ENCODE measurements at places on chromosomes 13 and 19.

GRCh38 chr19:41939861-41940730 lies 11.8 kb upstream of the ERFL start:
- DNase-seq: no peak

- DNase-seq: no peak
These were observed 13.0 kb downstream of the PRKCSH start for GRCh38 chr19:11448410-11448809.

DNA sequence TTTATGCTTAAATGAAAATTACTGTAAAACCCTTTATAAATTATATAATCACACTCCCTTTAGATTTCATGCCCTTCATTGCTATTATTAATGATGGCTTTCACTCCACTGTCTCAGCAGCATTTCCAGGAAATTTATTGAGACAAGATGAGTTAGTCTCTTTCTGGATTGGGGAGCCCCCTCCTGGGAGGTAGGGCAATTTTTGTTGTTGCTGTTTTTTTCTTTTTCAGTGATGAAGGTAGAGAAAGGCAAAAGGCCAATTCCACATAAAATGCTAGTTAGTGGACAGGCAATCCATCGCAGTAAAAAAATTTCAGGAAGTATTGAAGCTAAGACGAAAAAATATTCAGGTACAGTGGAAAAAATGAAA lies 80.2 kb downstream of the TEX26 start:
- no peak for DNase-seq

DNA sequence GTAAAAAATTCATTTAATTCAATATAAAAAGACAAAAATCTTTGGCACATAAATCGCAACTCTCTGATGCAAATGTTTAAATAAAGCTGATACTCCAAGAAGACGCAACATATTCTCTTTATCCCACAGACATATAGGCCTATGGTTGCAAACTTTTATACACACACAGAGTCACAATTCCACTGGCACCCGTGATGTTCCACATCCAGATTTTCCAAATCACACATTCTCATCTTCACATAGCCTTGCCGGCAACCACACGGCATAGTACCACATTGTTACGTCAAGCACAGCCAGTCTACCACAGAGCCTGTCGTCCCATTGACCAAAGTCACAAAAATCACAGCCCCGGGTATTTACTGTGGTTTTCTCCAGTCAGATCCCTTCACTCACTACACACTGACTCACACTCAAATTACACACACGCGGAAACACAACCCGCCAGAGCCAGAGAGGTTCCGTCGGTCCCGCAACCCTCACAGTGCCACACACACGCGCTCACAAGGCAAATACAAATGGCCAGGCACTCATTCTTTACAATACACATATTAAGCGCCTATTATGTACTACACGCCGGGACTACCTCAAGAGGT lies 546 bp upstream of the ZNF546 start:
- DNase-seq: peak; percentile 2

DNA sequence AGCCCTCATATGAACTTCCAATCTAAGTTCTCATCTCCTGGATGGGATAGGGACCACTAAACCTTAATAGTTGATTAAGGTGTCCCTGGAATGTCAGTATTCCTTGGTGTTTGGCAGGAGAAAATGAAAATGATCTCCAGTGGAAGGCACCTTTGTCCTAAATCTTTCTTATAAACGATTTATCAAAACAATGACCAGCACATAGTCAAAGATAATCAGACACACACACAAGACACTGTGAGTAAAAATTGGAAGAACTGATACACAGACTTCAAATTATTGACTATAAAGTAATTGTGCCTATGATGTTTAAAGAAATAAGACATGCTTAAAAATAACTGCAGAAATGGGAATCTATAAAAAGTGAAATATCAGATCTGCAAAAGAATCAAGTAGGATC lies 13.7 kb downstream of the CEBPA start:
- no peak for DNase-seq

DNA sequence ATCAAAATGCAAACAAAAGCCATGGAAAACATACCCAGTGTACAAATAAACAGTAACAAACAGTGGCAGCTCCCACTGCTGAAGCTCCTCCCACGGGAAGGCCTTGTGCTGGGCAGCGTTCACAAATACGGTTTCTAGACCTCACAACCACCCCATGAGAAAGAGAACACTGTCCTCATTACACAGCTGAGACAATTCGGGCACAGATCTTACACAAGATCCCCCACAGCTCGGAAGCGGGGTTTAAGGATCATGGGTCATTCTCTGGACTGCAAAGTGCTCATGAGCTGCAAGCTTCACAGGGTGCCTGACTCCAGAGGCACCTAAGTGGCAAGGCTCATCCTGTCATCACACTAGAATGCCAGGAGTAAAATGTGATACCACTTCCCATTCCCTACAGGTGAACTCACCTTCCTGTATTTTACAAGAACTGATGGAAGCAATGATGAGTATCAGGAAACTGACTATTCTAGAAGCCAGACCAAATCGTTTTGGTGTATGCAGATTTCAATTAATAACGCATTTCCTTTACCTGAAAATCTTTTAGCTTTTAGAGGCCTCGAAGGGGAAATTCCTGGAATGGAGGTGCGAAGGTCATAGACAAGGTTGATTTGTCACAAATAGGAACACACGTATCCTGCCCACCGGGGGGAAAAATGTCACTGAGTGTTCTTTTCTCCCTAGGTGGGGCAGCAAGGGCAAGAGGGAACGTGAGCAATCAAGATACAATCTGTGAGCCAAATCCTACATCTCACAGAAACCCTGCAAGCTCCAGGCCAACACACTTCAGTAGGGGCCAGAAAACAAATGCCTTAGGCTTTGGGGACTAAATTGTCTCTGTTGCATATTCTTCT lies 41.2 kb downstream of the STK24 start:
- DNase-seq: no peak

- DNase-seq: no peak
These were observed 6.0 kb downstream of the PCDH17 start for GRCh38 chr13:57637515-57637914.

DNA sequence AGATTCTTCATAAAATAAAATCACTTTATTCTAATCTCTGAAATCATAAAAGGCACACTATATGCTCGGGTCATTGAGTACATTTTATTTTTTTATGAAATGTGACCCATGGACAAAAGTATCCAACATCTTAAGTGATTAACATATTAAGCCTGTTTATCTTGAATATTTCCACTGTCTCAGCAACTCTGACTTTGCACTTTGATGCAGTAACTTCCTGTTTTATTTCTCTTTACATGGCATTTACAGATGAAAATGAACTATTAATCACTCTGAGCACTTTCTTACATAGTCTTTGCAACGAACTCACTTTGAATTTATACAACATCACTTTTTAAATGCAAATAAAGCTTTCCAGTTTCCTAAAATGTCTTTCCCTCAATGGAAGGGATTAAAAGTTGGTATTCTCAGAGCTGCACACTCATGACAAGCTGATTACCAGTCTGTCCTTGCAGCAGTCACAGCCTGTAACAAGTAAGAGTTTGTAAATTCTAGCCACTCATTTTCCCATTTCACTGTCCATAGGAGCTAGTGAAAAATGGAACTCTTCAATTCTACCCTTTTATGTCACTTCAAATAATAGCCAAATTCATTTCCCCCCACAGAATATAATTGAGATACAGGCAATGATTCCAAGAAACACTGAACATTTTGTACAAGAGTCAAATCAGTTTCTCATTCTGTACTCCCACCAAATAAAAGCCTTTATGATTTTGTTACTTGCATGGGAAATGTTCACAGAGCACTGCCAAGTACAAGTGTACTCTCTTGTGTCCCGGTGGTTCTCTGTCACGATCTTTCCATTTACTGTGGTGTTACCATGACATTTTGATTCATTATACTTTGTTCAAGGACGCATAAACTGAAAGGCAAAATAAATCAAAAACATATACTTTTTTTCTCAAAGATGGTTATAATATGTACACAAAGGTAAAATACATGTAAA lies 1968.9 kb downstream of the PCDH9 start:
- no peak for DNase-seq
